ENCODE measurements at places on chromosomes 1 and 21.

- DNase-seq, result no peak
Measured at GRCh38 chr1:32060914-32061313, 11.8 kb upstream of the TMEM39B start.

DNA sequence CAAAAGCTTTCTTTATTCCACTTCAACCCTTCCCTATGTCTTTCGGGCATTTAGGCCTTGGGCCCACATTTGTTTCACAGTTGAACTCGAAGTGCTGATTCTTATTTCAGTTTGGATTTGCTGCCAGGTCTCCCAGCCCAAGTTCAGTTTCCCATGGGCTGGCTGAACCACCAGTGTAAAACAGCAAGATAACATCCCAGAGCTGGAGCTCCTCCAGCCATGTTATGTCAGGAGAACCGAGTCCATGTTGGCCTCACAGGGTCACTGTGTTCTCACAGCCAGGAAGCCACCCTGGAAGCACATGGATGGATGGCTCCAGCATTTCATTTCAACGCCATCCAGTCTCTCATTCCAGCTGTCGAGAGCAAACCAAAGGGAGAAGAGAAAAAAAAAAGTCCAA is 45.2 kb upstream of the RXRG start:
- DNase-seq, result peak; percentile 15

DNA sequence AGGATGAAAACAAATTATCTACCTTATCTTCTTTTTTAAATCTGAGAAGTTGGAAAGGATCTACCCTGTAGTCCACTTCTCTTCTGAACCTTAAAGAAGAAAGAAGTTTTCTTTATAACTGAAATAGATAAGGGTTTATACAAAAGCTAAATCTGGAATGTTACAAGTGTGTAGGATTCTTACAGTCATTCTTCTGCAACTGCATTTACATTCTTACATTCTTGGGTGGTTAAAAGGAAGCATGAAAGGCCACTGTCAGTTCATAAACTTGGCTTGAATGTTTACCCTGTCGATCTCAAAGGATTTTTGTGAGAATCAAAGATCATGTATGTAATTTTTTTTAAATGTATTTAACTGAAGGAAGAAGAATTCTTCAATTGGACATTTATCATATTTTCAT is 142.1 kb upstream of the BRINP3 start:
- no peak for DNase-seq

GRCh38 chr1:229984310-229984991 is 82.6 kb upstream of the GALNT2 start:
- no peak for DNase-seq

- DNase-seq, result no peak
Measured at GRCh38 chr1:94259635-94260289, 22.4 kb upstream of the ARHGAP29 start.

DNA sequence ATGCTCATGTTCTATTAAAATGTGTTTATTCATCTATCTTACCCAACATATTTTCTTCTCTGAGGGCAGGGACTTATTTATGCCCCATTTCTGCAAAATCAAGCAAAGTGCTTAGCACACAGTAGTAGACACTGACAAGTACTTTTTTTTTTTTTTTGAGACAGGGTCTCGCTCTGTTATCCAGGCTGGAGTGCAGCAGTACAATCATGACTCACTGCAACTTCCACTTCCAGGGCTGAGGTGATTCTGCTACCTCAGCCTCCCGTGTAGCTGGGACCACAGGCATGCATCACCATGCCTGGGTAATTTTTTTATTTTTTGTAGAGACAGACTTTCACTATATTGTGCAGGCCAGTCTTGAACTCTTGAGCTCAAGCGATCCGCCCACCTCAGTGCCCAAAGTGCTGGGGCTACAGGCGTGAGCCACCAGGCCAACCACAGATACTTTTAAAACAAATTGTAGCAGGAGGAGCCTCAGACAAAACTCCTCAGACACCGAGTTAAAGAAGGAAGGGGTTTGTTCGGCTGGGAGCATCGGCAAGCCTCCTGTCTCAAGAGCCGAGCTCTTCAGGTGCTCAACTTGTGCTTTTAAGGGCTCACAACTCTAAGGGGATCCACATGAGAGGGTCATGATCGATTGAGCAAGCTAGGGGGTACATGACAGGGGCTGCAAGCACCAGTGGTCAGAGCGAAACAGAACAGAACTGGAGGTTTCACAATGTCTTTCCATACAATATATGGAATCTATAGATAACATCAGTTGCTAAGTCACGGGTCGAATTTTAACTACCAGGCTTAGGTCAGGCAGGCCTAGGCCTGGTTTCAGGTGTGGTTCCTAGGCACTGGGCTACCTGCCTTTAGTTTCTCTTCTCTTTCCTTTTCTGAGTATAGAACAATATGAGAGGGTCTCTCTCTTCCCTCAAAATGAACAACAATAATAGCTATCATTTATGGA is 5.7 kb upstream of the TMEM167B start:
- no peak for DNase-seq

GRCh38 chr1:75708910-75709309 is 15.6 kb upstream of the ACADM start:
- no peak for DNase-seq

GRCh38 chr1:6035719-6036118 is 10.0 kb upstream of the KCNAB2 start:
- DNase-seq, result no peak

DNA sequence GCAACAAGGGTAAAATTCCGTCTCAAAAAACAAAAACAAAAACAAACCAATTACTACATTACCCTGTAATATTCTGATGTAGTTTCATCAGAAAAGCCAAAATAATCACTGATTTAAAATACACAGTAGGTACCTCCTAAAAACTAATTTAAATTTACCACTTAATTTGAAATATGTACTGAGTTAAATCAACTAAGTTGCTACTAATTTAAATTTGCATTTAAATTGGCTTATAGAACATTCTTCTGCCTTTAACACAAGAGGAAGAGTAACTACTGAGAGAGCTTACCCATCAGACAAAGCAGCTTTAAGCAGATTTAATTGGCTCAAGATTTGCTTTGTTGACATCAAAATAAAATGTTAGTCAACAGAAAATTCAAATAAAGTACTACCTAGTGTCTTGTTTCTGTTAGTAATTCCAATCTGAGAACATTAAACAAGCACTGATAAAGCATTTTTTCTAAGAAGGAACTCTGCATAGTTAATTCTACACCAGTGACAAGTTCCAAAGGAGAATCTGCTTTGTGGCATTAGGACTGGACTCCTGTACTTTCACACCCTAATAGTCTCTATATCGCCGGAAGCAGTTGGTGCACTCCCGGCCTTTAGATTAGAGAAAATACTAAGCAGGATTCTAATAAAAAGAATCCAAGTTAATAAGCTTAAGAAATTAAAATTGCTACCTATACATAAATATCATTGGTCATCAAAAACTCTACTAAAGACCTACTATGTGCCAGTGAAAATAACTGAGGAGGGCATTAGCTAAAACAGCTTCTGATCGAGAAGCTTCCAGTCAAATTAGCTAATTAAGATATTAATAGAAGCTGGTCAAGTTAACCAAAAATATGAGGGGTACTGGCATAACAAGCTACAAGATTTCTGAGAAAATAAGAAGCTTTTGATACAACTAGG is 8.4 kb downstream of the LUZP1 start:
- DNase-seq, result no peak

DNA sequence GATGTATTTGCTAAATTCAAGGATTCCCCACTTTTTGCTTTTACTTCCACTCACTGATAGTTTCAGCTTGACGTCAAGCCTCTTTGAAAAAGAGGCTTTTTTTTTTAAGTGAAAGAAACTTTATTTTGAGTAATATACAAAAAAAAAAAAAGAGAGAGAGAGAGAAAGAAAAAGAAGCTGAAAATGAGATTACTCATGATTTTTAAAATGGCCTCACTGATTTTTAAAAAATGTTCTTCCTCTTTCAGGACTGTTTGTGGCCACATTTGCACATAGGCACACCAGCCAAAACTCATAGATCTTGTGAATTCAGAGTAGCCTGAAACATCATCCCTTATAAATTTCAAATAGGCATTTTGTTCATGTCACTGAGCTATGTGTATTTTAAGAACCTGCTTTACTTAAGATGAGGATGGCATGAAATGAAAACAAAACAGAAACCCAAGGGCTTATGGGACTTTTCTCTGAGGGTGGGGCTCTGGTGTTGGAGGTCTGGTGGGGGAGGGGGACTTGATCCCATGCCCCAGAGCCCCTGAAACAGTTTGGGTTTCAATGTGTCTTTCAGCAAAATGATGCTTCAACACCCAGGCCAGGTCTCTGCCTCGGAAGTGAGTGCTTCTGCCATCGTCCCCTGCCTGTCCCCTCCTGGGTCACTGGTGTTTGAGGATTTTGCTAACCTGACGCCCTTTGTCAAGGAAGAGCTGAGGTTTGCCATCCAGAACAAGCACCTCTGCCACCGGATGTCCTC is 6.1 kb downstream of the ATF3 start:
- no peak for DNase-seq

- no peak for DNase-seq
Measured at GRCh38 chr1:217014066-217014465, 290.8 kb upstream of the ESRRG start.

DNA sequence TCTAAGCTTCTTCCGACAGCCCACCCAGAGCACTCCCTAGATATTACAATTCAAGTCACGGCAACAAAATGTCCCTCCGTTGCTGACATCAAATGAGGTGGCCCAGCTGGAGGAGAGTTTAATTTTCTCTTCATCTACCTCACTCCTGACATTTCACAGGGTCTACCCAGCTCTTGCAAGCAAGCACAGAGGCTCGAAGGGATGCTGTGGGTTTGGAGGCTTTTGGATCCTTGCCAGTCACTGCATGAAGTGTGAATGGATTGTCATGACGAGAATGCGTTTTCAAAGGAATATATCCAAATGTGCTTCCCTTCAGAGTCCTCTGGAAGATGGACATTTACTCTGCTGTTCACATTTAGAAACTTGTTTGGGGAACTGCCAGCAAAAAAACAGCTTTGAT is 33.5 kb downstream of the CAPN8 start:
- no peak for DNase-seq

DNA sequence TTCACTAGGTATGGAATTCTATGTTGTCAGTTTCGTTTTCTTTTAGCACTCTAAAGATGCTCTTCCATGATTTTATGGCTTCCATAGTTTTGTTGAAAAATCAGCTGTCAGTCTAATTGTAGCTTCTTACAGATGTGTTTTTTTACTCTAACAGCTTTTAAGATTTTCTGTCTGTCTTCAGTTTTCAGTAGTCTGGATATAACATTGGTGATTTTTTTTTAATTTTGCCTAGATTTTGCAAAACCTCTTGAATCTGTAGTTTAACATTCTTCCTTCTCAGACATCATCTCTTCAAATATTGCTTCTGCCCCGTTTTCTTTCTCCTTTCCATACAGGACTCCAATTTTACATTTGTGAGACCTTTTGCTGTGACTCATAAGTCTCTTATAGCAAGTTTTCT is 17.9 kb upstream of the DYRK1A start:
- DNase-seq, result no peak

DNA sequence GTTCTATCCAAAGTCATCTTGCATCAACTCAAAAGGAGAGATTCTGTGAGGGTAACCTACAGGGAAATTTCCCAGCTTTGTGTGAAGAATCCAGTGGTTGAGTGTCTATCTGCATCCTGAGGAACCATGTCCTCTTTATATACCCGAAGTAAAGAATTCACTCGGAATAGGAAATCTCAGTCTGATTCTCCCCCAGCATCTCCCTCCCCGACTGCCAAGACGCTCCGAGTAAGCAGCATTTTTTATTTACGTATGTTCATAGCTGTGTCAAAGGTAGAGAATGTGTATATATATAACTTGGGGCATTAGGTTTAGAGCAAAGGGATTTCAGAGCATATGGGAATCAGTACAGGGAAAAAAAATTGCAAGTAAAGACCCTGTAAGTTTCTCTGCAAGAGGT is 170.2 kb downstream of the SYT2 start:
- no peak for DNase-seq

DNA sequence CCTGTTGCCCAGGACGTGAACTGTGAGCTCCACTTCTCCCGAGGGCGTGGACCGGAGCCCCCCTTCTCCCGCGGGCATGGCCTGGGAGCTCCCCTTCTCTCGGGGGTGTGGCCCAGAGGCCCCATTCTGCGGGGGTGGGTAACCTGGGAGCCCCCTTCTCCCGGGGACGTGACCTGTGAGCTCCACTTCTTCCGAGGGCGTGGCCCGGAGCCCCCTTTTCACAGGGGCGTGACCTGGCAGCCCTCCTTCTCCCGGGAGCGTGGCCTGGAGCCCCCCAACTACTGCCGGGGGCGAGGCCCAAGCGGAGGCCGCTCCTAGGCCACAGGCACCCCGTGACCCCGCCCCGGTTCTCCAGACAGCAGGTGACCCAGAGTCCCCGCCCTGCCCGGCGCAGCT is 320 bp downstream of the C1orf174 start:
- no peak for DNase-seq

GRCh38 chr1:62875676-62876075 is 91.7 kb downstream of the ATG4C start:
- DNase-seq, result no peak

- no peak for DNase-seq
Measured at GRCh38 chr1:4060850-4061249, 160.8 kb upstream of the C1orf174 start.

GRCh38 chr1:116508085-116508983 is 62.5 kb downstream of the CD58 start:
- DNase-seq, result no peak

GRCh38 chr21:17709266-17709611 is 96.5 kb upstream of the BTG3 start:
- DNase-seq, result no peak

DNA sequence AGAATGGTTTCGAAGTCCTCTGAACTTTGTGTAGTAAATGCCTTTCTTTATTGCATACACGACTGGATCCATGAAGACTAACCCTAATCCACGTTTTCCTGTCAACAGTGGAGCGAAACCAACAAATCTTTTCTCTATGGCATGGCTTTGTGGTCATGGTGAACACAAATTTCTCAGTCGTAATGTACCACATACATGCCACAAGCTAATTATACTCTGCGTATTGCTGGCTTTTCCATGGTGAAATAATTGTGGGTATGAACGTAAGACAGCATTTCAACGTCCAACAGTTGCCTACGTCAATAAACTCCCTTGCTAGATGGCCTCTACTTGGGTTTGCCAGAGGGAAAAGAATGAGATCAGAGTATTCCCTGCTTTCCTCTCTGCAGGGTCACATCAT is 27.5 kb downstream of the INTS7 start:
- no peak for DNase-seq
